ENCODE measurements at places on chromosomes 2 and 18. TPM values are rescaled to one million over a fixed set of nuclear protein-coding genes. Genes with fewer than 3 reads are reported as not detected.

- no peak for DNase-seq
Measured at GRCh38 chr2:67865917-67866316, 196.9 kb downstream of the C1D start.

DNA sequence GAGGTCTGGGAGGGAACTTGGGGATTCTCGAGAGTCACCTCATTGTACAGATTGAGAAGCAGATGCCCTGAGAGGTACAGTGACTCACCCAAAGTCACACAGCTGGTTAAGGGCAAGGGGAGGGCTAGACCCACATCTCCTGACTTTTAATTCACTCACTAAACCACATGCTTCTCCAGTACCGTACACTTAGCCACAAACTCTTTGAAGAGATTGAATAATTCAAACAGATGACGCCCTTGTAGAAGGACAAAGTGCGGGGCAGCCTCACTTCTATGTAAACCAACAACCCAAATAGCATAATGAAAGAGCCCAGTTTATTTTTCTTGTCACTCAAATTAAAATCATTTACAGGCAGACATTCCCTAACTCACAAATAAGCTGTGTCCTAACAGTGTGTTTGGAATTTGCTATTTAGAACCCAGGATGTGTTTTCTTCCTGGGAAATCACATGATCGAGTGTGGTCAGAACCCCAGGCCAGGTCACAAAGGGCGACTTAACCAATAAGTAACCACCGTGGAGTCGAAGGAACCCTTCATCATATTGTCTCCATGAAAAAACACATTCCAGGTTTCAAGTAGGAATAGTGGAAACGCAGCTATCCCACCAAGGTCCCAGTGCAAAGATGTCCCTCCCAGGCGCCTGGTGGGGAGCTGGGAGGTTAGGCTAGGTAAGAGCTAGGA is 35.8 kb upstream of the PTPN4 start:
- no peak for DNase-seq

DNA sequence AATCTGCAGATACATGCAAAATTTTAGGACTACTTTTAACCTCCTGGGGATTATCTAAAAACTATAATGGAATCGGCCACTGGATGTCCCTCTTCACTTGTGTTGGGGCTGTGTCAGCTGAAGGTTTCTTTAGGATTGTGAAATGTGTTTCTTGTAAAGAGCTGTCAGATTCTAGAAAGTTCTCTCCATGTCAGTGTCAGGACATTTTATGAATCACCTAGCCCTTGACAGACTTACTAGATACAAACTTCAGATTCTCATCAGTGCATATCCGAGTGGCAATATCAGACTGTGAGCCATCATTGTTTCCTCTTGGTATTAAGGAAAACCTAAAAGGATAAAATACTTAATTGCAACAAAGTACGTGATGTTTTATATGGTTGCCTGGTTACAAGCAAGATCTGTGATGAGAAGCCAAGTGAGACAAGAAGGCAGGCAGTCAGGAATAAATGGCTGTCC is 107.3 kb downstream of the CPS1 start:
- DNase-seq = no peak

- DNase-seq = no peak
Measured at GRCh38 chr2:58762176-58762781, 521.2 kb upstream of the FANCL start.

DNA sequence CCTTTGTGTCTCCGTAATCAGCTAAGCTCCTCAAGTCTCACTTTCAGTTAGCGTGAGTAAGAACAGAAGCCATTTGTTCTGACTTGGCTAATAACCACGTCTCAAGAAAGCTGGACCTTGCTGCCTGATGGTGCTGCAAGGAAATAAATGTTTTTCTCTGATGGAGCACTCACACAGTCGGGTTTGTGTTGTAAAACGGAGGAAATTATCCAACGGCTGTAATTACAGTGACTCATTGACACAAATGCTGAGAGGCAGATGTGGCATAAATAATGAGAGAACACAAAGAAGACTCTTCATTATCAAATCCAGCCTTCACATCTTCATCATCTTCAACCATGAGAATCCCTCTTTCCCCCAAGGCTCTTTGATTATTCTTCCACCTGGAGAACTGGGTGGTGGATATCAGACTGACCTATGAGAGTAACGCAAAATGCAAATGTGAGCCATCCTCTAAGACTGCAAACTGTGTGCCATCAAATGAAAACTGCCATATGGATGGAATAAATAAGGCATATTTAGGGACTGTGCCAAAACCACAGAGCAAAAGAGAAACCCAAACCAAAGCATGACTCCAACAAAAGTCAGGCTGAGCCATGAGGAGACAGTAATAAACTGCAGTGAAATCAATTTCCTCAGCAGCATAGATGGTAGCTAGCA is 252.6 kb downstream of the RND3 start:
- no peak for DNase-seq

DNA sequence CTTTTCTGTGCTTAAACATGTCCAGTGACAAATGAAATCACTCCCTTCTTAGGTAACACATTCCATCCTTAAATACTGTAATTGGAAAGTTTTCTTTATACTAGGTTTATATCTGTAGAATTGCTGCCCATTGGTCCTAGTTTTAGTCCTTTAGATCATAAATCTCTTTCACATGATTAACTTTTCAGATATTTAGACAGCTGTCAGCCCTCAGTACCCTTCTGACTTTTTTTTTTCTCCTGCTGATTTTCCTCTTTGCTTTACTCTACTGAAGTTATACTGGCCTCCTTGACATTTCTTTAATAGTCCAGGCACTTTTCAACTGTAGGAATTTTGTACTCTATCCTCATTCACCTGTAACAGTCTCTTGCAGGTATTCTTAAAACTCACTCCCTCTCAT is 28.9 kb downstream of the RBBP8 start:
- no peak for DNase-seq

- no peak for DNase-seq
Measured at GRCh38 chr2:37790019-37790418, 118.6 kb upstream of the CDC42EP3 start.

- DNase-seq = no peak
Measured at GRCh38 chr2:44392338-44392943, 30.7 kb downstream of the CAMKMT start.

DNA sequence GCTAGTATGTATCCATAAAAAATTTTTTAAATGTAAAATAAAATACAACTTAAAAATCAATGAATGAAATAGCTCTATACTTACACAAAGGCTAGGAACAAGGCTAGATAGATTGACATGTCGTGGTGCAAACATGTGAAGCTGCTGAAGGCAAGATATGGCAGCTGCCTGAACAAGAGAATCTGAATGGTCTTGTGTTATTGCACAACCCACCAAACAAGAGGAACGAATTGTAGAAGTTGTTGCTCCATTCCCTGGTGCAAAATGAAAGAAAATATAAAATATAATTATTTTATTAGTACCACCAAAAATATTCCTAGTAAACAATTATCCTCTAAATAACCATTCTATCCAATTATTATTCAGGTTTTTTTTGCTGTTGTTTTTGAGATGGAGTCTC is 46.4 kb downstream of the HEATR5B start:
- DNase-seq = no peak

GRCh38 chr18:63820694-63821093 is 45.5 kb downstream of the SERPINB7 start:
- no peak for DNase-seq

GRCh38 chr2:148817210-148817708 is 57.8 kb upstream of the KIF5C start:
- no peak for DNase-seq

DNA sequence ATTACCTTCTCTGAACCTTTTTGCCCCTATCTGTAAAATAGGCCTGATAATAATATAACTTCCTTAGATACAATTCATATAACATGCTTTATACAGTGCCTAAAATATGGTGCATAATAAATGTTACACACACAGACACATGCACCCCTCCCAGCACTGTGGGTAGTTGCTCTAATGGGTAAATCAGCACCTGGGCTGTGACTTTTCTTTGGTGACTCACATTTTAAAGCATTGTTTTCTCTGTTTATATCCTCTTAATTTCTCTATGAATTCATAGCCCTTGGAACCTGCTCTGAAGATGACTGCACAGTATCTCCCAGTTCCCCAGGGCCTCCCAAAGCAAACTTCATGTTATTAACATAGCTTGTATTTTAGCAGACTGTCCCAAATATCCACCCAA is 248.2 kb upstream of the TNP1 start:
- DNase-seq = no peak

DNA sequence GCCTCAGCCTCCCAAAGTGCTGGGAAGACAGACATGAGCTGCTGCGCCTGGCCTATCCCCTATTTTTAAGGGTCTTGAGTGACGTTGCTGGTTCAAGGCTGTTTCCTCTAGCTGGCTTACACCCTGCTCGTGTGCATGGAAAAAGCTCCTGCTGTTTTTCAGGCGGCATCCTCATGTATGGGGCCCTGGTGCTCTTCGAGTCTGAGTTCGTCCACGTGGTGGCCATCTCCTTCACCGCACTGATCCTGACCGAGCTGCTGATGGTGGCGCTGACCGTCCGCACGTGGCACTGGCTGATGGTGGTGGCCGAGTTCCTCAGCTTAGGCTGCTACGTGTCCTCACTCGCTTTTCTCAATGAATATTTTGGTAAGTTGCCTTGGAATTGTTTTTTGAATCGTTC is 22.0 kb upstream of the NFATC1 start:
- DNase-seq = no peak

- no peak for DNase-seq
Measured at GRCh38 chr2:152347076-152347475, 12.1 kb downstream of the FMNL2 start.

DNA sequence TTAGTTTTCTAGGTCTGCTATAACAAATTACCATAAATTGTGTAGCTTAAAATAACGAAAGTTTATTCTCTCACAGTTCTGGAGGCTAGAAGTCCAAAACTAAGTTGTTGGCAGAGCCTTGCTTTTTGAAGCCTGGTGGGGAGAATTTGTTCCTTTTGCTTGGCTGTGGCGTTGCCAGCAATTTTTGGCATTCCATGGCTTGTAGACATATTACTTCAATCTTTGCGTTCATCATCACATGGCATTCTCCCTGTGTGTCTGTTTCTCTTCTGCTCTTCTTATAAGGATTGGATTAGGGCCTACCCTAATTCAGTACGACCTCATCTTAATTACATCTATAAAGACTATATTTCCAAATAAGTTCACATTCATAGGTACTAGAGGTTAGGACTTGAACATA is 217.7 kb downstream of the MBD5 start:
- no peak for DNase-seq

DNA sequence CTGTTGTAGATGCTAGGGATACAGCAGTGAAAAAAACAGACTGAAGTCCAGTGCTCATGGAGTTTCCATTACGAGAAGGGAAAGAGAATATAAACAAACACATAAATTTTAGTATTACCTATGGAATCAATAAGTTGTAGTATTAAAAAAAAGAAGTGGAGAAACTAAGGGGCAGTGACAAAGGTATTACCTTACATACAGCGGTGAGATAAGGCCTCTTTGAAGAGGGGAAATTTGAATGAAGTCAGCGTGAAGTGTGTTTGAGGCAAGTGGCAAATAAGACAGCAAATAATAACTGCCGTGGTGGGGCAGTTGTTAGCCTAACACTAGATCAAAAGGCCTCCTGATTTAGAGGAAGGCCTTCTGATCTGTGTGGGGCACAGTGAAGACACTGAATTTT is 57.9 kb downstream of the TLK1 start:
- no peak for DNase-seq

DNA sequence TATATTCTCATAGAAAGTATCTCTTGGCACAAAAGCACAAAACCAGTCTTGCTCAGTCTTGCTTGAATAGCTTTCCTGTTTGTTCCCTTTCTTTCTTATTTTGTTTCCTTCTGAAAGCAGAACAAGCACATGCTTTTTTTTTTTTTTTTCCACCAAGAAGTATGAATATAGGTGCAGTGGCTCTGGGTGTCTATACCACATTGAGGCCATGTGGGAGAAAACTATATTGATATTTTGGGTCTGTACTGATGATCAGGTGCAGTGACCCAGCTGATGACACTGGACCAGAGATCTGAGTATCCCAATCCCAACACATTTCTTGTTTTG is 28.7 kb downstream of the GEMIN6 start:
- DNase-seq = no peak

- DNase-seq = no peak
Measured at GRCh38 chr2:61451178-61451577, 19.7 kb downstream of the USP34 start.

DNA sequence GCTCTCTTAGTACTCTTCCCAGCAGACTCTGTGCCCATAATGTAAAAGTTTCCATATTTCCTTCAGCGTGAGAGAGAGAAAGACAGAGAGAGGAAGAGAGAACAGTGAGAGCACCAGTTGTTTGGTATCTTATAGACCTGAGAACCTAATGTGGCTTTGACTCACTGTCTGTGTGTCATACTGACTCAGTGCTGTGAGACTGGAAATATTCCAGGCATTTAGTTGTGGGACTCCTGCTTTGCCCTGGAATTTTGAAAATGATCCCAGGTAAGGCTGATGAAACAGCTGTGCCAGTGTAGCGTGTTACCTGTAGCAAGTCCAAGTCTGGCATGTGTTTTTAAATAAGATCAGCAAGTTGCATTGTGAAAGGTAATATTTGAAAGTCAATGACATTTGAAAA is 87.9 kb upstream of the KCNH7 start:
- DNase-seq = no peak

GRCh38 chr2:66323406-66323805 is 111.5 kb upstream of the MEIS1 start:
- no peak for DNase-seq

- no peak for DNase-seq
Measured at GRCh38 chr18:75247611-75248421, 37.2 kb downstream of the TSHZ1 start.

DNA sequence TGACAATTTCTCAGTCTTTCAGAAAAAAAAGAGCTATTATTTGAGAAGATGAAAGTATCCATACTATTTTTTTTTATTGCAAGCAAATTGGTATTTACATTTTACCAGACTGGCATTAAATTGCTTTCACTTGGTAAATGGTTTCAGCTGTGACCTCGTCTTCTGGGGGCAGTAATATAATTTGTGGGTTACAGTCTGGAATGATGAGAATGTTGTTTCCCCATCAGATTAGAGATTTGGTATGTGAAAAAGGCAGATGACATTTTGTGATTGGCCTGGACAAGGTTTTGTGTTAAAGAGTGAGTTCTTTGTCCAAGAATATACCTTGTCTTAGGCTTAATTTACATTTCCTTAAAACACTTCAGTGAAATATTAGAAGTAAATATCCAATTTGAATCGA is 390.1 kb upstream of the ST6GAL2 start:
- DNase-seq = no peak

GRCh38 chr2:118902266-118903028 is 39.5 kb upstream of the MARCO start:
- no peak for DNase-seq

GRCh38 chr2:36246320-36246990 is 109.1 kb upstream of the CRIM1 start:
- DNase-seq = no peak

The SERPINB11 gene
- not detected for total RNA-seq

The RIT2 gene
- not detected for total RNA-seq

The MERTK gene
- 0.11 TPM for total RNA-seq

The GPR35 gene
- 17.5 TPM for total RNA-seq

The RAX gene
- total RNA-seq = not detected

The PFN4 gene
- not detected for total RNA-seq

The NEU2 gene
- not detected for total RNA-seq

The CDKL4 gene
- not detected for total RNA-seq

The CHST9 gene
- not detected for total RNA-seq

The SERPINB12 gene
- not detected for total RNA-seq

Data from CD8-positive, alpha-beta T cell (primary cell).